Stimulated activated CD8-positive, alpha-beta memory T cell treated with anti-CD3 and anti-CD28 coated beads, Interleukin-4, amount 100 ng/mL, for 1 hour (primary cell): ENCODE measurements at places on chromosomes 7 and 10.

- no peak for DNase-seq
These were observed 51.2 kb downstream of the ANLN start for GRCh38 chr7:36440880-36441279.

- DNase-seq: no peak
These were observed 90.4 kb upstream of the MYO3A start for GRCh38 chr10:25843551-25844170.

DNA sequence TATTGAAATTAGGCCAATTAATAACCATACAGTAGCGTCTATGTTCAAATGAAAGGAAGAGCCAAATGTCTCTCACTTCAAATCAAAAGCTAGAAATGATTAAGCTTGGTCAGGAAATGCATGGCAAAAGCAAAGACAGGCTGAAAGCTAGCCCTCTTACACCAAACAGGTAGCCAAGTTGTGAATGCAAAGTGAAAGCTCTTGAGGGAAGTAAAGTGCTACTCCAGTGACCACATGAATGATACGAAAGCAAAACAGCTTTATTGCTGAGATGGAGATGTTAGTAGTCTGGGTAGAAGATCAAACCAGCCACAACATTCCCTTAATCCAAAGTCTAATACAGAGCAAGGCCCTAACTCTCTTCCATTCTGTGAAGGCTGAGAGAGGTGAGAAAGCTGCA is 123.8 kb downstream of the TEX36 start:
- DNase-seq: no peak

DNA sequence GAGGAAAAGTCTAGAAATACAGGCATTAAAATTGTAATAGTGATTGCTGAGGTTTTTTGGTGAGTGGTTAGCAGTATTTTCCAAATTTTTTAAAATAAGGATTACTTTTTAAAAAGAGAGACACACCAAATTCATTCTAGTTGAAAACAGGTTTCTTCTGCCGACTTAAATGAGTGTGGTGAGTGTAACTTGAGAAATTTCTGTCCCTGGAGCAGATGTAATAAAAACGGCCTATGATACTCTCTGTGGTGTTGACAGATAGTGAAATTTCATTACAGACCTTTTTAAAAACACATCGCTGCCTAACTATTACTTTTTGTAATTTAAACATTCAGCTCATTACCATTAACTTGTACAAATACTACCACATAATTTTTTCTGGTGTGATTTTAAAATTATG is 90.1 kb downstream of the CYP51A1 start:
- DNase-seq: no peak

DNA sequence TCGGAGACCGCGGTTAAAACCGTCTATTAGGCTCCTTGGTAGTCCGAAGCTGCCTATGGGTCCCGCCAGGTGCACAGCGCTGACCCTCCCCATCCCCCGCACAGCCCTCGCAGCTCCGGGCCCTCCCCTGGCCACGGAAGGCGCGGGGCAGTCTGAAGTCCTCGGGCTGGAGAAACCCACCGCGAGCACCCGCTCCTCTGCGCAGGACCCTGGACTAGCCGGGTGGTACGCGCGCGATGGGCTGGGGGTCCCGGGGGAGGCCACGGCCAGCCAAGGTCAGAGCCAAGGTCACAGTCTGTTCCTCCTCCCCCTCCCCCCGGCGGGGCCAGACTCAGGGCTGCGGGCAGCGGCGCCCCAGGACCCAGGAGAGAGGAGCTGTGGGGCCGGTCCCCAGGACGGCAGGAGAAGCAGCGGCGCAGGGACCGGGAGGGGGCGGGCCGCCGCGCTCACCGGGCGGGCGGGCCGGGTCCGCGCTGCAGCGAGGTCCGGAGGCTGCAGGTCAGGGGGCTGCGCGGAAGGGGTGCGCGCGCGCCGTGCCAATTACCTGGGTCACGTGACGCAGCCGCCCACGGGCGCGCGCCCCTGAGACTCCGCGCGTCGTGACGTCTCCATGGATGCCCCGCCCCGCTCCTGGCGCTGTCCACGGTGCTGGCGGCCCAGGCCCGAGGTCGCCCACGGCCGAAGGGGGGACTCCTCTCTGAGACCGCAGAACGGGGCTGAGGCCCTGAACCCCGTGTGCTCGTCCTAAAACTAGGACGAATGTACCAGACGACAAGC is at the start of gene OGDHL:
Gene OGDHL, minus strand, starts transcription at position 535 of the 777 bp plus-strand sequence. CDS start 3,731 bp downstream, outside the sequence.
- no peak for DNase-seq

DNA sequence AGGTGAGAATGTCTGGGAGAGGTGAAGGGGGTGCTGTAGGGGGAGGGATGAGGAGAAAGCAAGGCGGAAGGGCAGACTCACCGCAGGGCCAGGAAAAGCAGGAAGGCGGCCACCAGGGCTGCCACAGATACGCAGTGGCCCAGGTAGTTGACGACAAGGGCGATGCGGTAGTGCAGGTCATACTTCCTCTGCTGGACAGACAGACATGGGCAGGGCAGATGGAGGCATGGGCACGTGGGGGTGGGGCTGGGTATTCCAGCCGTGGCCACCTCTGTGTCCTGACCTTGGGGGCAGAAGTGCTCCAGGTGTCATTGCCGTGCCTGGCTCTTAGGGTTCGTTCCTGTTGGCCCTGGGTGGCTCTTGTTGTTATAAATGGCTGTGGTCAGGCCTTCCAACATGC is 16.8 kb downstream of the CRHR2 start:
- DNase-seq: no peak

GRCh38 chr10:79331709-79332108 is 15.6 kb upstream of the PPIF start:
- DNase-seq: no peak

DNA sequence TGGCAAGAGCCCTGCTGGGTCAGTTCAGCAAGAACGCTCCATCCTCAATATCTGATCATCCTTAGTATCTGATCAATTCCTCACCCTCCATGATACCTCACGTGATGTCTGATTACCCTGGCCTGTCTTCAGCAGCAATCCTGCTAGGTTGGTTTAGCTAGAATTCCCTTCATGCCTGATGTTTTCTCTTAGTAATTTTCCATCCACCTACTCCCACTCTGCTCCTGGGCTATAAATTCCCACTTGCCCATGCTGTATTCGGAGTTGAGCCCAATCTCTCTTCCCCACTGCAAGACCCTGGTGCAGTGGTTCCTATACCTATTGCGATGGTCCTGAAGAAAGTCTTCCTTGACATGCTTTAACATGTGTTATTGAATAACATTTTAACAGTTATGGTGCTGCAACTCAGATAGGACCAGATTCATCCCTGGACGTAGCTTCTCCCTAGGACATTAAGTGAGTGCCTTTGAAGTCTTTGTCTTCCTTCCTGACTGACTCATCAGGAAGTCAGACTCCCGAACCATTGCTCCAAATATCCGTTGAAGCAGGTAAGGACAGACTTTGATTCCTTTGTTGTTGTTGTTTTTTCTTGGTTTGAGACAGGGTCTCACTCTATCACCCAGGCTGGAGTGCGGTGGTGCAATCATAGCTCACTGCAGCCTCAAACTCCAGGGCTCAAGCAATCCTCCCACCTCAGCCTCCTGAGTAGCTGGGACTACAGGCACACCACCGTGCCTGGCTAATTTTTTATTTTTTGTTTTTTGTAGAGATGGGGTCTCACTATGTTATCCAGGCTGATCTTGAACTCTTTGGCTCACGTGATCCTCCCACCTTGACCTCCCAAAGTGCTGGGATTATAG is 29.4 kb upstream of the CLDN3 start:
- DNase-seq: no peak
